ENCODE measurements at places on chromosomes 5 and 9.
A peak's percentile ranks its signal among the peaks of the same experiment; 100 is the strongest.

GRCh38 chr5:15463231-15463980 lies 36.6 kb upstream of the FBXL7 start:
- no peak for DNase-seq

DNA sequence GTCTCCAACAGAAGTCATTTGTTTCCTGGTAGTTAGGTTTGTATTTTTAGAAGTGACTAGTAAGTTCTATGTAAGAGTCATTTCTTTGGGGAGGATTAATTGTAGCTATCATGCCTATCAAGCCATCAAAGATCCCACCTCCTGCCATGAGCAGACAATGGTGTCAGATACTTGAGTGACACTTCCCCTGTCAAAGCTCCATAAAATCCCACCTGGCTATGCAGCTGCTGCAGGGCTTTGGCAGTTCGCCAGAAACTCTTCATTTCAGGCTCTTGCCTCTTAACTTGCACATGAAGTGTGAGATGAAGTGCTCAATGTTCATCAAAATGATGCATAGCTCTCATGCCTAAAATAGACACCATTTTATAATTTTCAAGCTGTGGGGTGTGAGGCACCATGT lies 312.1 kb downstream of the CDH12 start:
- DNase-seq: no peak

GRCh38 chr5:31844622-31845345 lies 205.9 kb downstream of the PDZD2 start:
- DNase-seq: no peak

DNA sequence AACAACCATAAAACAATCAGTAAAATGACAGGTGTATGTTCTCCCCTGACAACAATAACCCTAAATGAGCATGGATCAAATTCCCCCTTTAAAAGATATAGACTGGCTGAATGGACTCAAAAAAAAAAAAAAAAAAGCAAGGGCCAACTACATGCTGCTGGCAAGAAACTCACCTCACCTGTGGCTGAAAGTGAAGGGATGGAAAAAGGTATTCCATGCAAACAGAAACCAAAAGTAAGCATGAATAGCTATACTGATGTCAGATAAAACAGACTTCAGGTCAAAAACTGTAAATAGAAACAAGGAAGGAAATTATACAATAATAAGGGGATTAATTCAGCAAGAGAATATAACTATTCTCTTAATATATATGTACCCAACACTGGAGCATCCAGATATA lies 54.2 kb upstream of the SSBP2 start:
- no peak for DNase-seq

GRCh38 chr5:53397845-53398244 lies 82.6 kb upstream of the FST start:
- DNase-seq: no peak

DNA sequence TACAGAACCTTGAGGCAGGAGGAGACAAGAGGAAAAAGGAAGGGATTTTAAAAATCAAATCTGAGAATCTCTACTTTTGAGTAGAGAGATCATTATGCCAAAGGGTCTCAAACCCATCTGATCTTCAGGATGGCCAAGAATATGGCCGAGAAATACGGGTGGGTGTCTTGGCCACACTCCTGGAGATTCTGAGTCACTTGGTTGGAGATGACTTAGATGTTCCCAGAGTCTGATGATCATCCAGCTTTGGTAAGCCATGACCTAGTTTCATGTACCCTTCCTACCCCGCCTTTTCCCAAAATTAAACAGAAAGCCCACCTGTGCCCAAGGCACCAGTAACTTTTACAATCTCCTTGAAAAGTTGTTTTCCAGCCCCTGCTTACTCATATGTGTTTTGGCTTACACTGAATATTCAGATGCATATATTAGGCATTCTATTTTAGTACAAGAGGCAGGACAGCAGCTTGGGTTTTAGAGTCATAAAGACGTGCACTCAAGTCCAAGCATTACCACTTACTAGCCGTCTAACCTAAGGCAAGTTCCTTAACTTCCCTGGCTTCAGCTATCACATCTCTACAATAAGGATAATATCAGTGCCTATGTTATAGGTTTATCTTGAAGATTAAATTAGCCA lies 167.0 kb upstream of the GPR151 start:
- no peak for DNase-seq

DNA sequence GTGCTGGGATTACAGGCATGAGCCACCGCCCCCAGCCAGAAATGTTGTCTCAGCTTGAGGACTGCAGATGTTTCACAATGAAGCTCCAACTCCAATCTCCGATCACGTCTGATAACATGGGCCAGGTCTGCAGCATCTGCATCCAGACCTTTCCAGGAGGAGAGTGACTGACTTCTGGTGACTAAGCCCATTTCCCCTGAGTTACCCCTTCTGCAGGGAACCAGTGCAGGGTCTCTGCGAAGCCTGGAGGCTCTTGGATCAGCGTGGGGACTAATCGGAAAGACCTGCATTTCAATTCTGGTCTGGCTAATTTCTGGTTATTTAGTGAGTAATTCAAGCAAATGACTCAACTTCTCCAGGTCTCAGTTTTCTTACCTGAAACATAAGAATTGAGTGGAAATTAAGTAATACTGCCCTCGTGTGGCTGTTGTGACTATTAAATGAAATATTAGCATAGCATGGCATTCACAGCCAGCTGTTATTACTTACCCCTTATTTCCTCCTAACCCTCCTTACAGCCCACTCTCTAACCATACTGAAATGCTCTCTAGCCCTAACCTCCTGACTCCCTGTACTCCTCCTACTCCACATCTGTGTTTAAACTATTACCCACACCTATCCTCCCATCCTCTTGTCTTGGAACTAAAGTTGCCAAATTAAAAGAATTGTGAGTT lies 2.2 kb upstream of the GNPDA1 start:
- DNase-seq: peak; percentile 27

DNA sequence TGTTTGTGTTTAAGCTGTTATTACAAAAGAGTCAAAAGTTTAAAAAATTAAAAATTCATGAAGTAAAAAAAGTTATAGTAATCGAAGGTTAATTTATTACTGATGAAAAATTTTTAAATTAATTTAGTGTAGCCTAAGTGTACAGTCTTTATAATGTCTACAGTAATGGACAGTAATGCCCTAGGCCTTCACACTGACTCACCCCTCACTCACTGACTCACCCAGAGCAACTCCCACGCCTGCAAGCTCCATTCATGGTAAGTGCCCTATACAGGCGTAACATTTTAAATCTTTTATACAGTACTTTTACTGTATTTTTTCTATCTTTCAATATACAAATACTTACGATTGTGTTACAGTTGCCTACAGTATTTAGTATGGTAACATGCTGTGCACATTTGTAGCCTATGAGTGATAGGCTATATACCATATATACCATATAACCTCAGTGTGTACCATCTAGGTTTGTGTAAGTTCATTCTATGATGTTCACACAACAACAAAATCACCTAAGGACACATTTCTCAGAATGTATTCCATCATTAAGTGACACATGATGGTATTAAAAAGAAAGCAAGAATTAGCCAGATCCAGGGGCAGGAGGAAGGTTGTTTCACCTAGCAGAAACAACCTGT lies 40.1 kb downstream of the DCAF10 start:
- no peak for DNase-seq

- DNase-seq: peak; percentile 35
Measured at GRCh38 chr9:105127863-105128220, 116.6 kb upstream of the SLC44A1 start.

DNA sequence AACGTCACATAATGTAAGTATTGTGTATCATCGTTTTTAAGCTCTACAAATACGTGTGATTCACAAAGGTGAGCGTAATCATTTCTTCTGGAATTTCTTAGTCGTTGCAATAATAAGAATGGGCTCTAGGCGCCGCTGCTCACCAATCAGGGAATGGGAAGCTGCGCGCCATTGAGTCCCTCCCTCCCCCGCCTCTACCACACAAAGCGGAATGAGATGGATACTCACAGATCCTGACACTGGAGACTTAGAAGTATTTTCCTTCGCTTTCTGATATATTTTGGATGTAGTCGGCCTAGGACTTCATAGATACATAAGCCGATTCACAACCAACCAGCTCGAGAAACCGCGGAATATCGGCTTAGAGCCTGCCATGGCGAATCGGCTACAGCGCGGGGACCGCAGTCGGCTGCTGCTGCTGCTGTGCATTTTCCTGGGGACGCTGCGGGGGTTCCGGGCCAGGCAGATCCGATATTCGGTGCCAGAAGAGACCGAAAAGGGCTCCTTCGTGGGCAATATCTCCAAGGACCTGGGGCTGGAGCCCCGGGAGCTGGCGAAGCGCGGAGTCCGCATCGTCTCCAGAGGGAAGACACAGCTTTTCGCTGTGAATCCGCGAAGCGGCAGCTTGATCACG lies at the start of gene PCDHGA11:
PCDHGA11 (plus strand) TSS at position 197 of the 634 bp plus-strand sequence; CDS start at position 374, 177 bp downstream.
- peak; percentile 18 for DNase-seq

DNA sequence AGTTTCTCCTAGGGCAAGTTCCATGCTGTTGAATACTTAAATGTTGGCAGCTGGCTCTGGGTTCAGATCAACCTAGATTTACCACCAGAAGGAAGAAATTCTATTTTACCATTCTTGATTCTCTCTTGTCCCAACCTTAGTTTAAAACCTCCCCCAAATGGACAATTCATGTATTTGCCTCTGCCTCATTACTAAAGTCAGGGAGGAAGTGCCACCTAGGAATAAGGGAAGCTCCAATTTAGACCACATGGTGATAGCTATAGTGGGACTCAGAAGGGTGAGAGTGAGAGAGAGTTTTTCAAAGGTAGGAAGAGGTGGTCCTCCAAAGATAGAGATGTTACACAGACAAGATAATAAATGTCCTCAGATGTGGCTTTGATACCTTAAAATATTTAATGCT lies 53.4 kb upstream of the PAM start:
- no peak for DNase-seq

GRCh38 chr5:55667938-55668337 lies 44.2 kb downstream of the SLC38A9 start:
- no peak for DNase-seq

- DNase-seq: no peak
Measured at GRCh38 chr5:19902316-19902934, 85.6 kb downstream of the CDH18 start.

- no peak for DNase-seq
Measured at GRCh38 chr5:141040093-141040770, 10.9 kb upstream of the PCDHB1 start.

- DNase-seq: no peak
Measured at GRCh38 chr9:25678147-25678666, at the start of gene TUSC1. Gene TUSC1 (minus strand): TSS chr9:25678444. CDS start chr9:25678312, 132 bp downstream.

Data from activated CD4-positive, alpha-beta T cell treated with anti-CD3 and anti-CD28 coated beads, Interleukin-2, amount 50 U/mL, for 4 hours (primary cell).